GM13976 (cell line): ENCODE measurements at places on chromosomes 13 and 19.
A peak's percentile ranks its signal among the peaks of the same experiment; 100 is the strongest.

GRCh38 chr13:99367106-99367616 lies 60.0 kb upstream of the GPR183 start:
- no peak for DNase-seq

- DNase-seq, result no peak
Measured at GRCh38 chr19:38444026-38444425, 10.5 kb downstream of the RYR1 start.

- peak; percentile 18 for DNase-seq
Measured at GRCh38 chr19:49165865-49166301, 8.3 kb downstream of the TRPM4 start.

DNA sequence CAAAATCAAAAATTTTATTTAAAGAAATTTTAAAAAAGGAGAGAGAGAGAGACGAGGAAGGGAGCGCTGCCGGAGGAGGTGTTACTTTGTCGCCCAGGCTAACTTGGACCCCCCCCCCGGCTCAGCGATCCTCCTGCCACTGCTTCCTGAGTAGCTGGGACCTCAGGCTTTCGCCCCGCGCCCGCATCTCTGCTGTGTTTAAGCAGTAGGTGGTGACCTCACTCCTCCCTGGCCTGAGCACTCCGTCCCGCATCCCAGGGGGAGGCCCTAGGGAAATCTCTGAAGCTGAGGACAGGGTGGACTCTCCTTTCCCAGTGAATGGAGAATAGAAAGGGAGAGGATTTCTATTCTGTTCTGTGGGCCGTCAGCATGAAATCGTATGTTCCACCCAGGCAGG lies 485 bp upstream of the ZNF845 start:
- DNase-seq, result no peak

- DNase-seq, result no peak
Measured at GRCh38 chr13:113931841-113932459, 41.9 kb downstream of the C13orf46 start.

GRCh38 chr13:101230271-101230890 lies 185.9 kb downstream of the NALCN start:
- DNase-seq, result no peak

- no peak for DNase-seq
Measured at GRCh38 chr13:79937311-79937710, 403.6 kb downstream of the SPRY2 start.

DNA sequence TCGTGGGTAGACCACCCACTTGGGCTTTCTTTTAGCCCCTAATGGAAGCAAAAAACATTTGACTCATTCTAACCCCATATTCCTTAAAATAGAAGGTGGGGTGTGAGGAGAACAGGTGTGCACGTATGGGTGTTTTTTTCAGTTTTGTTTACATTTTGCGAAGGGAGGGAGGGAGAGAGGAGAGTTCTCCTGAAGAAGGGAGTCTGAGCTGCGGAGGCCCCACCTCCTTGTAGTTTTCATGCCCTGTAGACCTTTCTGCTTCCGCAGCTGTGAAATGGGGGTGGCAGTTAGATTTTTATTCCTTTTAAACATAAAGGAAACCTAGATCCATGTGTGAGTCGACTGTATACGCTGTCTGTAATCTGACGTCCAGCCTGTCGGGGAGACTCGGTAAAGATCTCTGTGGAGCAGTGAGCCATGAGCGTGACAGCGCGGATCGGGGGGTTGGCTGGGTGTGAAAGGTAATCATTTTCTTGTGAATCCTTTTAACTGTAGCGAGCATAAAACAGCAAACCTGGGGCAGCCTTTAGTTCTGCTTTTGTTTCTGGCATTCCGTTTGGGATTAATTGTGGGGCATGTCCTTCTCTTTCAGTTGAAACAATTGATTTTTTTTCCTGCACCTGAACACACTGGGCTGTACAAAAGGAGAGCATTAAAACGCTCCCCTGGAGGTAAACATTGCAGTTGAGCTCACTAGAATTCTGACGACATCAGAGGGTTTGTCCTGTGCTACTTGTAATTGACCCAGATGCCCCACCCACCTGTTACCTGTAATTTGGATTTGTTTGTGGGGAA lies 2.3 kb downstream of the UPF1 start:
- DNase-seq, result peak; percentile 21

DNA sequence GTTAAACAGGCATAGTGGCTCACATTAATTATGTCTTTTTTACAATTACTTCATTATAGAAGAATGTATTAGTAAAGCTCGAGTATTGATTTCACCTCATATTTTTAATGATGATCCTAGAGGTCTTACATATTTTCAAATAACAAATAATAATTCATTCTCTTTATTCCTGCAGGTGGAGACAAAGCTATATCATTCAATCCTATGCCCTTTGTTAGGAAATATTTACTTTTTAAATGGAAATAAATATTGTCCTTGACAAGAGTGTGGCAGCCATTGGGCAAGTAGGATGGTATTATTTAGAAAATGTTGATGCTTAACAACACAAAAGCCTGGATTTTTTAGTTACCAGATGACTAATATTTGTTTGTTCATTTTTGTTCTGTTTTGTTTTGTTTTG lies 127.6 kb downstream of the COG6 start:
- no peak for DNase-seq

DNA sequence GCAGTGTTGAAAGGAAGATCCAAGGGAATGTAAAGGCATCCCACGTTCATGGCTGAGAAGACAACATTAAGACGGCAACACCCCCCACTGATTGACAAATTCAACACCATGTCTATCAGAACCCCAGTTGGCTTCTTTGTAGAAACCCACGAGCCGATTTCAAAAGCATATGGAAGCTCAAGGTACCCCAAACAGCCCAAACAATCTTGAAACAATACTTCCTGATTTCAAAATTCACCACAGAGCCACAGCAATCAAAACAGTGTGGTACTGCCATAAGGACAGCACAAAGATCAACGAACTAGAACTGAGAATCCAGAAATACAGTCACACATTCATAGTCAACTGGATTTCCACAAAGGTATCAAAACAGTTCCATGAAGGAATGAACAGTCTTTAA lies 6.2 kb downstream of the MIER2 start:
- no peak for DNase-seq
